Tibial nerve (tissue), 4 donors: ENCODE measurements at places on chromosomes 13 and 19.
A peak's percentile ranks its signal among the peaks of the same experiment; 100 is the strongest.

DNA sequence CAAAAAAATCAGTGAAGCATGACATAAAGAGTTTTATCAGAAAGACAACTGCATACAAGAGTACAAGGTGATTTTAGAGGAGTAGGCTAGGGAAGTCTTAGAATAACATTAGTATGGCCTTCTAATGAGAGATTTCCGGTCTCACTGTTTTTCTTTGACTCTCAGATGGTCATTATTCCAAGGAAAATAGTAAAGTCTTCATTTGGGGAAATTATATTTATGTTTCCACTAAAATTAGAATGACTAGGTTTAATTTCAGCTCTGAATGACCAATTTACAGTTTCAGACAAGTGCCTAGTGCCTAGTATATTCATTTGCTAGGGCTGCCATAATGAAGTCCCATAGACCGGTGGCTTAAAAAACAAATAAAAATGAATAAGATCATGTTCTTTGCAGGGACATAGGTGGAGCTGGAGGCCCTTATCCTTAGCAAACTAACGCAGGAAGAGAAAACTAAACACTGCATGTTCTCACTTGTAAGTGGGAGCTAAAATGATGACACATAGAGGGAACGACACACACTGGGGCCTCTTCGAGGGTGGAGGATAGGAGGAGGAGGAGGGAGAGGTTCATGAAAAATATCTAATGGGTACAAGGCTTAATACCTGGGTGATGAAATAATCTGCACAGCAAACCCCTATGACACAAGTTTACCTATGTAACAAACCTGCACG is 303.1 kb downstream of the PCDH9 start:
- H3K36me3 ChIP-seq = no peaks in the 10 kb centered on the region
- no peak overlapping the region for H3K27ac ChIP-seq
- H3K4me1 ChIP-seq = no peaks in the 10 kb centered on the region
- no peaks in the 10 kb centered on the region for H3K27me3 ChIP-seq
- H3K4me3 ChIP-seq = no peak overlapping the region

GRCh38 chr13:52344108-52344507 is 61.9 kb downstream of the THSD1 start:
- no peak for DNase-seq
- H3K4me1 ChIP-seq = no peaks in the 10 kb centered on the region
- no peaks in the 10 kb centered on the region for H3K36me3 ChIP-seq
- H3K27me3 ChIP-seq = no peaks in the 10 kb centered on the region
- no peak overlapping the region for H3K4me3 ChIP-seq

- H3K4me3 ChIP-seq = no peak overlapping the region
- H3K36me3 ChIP-seq = no peaks in the 10 kb centered on the region
- H3K4me1 ChIP-seq = peaks cover 3% of the 10 kb centered on the region
- H3K27ac ChIP-seq = no peak overlapping the region
Observed at GRCh38 chr13:48979892-48980291, 4.2 kb downstream of the FNDC3A start.

DNA sequence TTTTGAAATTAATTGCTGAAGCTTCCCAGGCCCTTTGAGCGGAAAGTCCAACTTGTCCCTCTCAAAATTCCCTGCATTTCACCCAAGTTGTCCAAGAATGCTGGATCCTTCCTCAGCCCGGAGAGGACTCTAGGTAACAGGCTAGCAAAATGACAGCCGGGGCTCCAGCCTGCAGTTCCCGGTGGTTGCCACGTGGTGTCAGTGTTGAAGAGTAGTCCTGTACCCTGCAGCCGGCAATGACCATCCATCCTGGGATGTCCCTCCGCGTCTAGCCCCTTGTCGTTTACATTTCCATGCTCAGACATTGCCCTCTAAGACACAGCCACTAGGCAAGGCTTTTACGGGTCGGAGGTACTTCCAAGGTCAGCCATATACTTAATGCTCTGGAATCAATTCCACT is 31.4 kb upstream of the MTIF3 start:
- H3K4me3 ChIP-seq = no peak overlapping the region
- no peak overlapping the region for H3K27ac ChIP-seq
- H3K4me1 ChIP-seq = no peaks in the 10 kb centered on the region
- no peaks in the 10 kb centered on the region for H3K27me3 ChIP-seq
- no peak for DNase-seq

DNA sequence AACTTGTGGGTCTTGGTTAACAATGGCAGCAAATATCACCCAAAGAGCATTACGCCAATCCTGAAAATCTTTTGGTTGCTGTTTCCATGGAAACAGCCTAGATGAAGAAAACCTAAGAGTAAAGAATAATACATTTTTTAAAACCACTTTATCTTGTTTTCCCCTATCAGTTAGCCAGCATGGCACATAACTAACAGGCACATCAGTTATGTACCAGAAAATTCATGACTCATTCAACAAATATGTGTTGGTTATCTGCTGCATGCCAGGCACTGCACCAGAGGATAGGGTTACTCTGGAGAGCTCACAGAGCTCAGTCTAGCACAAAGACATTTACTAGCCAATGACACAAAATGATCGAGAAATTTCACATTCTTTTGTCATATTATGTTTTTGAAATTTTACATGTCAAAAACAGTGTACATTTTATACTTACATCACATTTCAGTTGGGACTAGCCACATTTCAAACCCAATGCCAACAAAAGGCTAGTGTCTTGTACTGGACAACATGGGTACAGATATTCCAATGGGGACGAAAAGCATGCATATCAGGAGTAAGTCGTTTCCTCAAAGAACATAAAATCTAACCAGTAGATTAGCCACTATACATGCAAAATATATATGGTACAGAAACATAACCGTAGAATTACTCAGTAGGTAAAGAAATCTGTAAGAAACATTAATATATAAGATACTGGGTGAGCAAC is 20.3 kb downstream of the LNX2 start:
- H3K27ac ChIP-seq = peak overlapping the region; percentile 47
- H3K4me3 ChIP-seq = no peak overlapping the region
- no peaks in the 10 kb centered on the region for H3K27me3 ChIP-seq
- H3K36me3 ChIP-seq = no peaks in the 10 kb centered on the region
- DNase-seq = no peak
- peaks cover 2% of the 10 kb centered on the region for H3K4me1 ChIP-seq

DNA sequence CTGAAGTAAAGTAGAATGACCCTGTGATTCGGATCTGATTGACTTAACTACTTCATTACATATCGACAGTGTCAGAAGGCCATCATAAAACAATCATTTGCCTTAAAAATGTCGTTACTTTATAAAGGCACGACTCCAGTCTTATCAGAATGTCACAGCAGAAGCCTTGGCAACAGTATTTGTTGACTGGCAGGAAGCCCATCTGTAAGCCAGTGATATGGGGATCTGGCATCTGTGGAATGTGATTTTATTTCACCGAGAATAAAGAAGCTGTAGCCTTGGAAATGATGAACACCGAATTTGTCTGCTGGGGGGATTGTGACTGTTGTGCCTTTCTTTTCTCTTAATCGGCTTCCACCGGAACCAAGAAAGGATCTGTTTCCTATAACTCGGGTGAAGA is 362.5 kb downstream of the TDRD3 start:
- no peak overlapping the region for H3K27ac ChIP-seq
- no peaks in the 10 kb centered on the region for H3K4me1 ChIP-seq
- DNase-seq = no peak
- no peaks in the 10 kb centered on the region for H3K36me3 ChIP-seq
- no peaks in the 10 kb centered on the region for H3K27me3 ChIP-seq

DNA sequence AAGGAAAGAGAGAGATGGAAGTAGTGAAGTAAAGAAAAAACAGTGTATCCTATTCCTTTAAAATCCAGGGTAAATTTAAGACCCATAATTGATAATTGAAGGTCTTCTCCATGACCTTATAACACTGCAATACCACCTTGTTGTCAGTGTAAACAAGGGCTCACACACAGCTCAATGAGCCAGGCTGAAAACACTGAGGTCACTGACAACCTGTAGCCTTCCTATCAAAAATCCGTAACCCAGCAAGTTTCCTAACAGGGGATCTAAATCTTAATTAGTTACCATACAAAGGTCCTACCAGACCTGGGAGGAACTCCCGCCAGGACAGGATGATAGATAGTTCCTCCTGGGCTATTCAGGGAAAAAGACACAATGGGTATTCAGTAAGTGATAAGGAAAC is 1677.1 kb downstream of the OLFM4 start:
- DNase-seq = no peak
- H3K4me3 ChIP-seq = no peak overlapping the region
- H3K4me1 ChIP-seq = no peaks in the 10 kb centered on the region

DNA sequence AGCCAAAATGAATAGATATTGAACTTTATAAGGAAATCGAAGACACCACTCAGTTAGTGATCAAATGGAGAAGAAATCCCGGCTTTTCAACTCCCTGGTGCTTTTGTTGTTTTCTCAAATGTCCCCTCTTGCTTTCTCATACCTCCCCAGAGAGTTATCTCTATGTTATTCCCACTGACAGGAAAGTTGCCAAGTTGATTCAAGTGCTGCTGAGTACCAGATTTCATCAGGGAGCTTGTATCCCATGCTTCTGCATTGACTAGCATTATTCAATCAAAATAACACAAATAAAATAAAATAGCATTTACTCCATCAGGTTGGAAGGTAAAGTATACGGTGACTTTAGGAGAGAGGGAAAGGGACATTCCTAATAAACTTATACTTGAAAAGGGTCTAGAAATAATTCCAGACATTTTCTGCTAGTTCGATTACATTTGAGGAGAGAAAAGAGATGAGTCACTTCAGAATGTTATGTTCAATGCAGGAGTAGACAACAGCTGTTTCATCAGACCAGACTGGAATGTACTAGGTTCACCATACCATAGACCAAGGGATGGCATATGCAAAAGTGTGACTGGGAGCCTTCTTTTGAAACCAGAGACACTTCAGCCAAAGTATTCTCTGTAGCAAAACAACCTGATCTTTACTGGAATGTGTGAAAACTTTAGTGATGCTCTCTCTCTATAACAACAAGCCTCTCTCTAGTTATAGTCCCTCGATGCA is 397.8 kb downstream of the FGF14 start:
- DNase-seq = no peak
- no peak overlapping the region for H3K4me3 ChIP-seq
- H3K36me3 ChIP-seq = no peaks in the 10 kb centered on the region
